ENCODE measurements at places on chromosomes 16 and 17.

GRCh38 chr16:10969615-10970014 is 25.3 kb downstream of the CLEC16A start:
- DNase-seq: no peak

DNA sequence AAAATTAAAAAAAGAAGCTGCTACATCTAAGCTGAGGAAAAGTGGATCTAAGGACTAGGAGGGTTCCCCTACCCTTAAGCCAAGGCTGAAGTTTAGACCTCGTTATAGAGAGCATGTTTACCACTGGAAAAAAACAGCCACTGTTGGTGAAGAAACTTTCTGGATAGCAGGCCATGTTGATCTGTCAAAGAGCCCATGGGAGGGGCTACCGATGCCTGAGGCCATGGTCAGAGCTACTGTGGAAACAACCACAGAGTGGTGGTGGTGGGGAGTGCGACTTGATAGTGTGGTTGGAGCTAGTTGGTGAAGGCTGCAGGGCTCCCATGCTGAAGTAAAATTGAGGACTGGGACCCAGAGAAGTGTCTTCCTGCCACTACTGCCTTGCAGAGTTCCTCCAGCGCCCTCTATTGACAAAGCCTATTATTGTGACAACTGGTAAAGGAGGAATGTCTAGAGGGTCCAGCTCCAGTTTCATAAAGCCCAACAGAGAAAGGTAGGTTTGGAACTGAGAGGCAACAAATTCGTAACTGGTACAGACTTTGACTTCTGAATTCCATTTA is 12.7 kb upstream of the FAM20A start:
- DNase-seq: no peak

DNA sequence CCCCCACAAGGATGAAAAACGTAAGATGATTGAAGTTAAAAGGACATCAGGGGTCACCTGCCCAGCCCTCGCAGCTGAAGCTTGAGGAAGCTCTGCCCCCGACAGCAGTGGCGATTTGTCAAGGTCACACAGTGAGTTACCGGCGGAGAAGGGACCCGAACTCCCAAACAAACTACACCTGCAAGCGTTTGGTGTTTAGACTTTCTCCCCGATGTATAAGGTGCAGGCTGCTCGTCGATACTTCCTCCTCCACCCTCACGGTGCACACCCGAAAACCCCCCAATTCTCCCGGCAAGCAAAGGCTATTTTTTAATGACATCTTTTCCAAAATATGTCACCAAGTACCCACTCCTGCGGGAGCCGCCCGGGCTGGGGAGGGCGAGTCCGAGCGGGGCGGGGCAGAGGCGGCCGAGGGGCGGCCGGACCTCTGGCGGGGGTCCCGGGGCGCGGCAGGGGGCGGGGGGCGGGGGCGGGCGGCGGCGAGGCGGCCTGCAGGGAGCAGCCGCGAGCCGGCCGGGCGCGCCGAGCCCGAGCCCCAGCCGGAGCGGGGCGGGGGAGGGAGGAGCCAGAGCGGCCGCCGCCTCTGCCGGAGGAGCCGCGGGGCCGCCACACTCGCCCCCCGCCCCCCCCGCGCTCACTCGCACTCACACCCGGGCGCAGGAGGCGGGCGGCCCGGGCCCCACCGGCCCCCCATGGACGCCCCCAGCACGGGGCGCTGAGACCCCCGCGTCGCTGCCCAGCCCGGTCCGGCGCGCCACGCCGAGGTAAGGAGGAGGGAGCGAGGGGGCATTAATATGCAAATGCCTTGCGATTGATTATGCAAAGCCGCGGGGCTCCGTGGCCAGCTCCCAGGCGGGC is at the start of gene THRA:
Gene THRA, plus strand, starts transcription at position 637 of the 858 bp plus-strand sequence. CDS start 11,524 bp downstream, outside the sequence.
- DNase-seq: peak; percentile 63

- DNase-seq: no peak
Measured at GRCh38 chr17:13374203-13375143, 227.3 kb downstream of the HS3ST3A1 start.

GRCh38 chr16:89720551-89720812 is 216 bp downstream of the VPS9D1 start:
- DNase-seq: peak; percentile 24

- no peak for DNase-seq
Measured at GRCh38 chr16:81137754-81138153, 41.6 kb upstream of the GCSH start.
